ENCODE measurements at places on chromosomes 4 and X.

DNA sequence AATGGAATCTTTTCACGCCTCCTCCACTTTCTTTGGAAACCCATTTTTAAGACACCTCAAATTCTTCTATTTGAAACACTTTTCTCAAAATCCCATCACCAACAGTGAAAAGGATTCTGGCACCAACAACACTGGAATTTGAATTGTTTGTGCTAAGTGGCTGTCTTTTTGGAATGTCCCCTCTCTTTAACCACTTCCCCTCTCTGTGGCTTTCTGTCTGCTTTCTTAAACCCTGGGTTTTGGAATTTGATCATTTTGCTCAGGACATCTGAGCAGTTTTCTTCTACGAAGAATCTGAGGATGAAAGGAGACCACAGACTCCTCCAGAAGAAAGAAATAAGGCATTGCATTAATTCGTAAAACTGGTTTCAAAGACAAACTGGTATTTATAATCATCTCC is 89.0 kb downstream of the MXRA5 start:
- DNase-seq: no peak

- no peak for DNase-seq
These were observed 15.6 kb downstream of the TNMD start for GRCh38 chrX:100600340-100600739.

DNA sequence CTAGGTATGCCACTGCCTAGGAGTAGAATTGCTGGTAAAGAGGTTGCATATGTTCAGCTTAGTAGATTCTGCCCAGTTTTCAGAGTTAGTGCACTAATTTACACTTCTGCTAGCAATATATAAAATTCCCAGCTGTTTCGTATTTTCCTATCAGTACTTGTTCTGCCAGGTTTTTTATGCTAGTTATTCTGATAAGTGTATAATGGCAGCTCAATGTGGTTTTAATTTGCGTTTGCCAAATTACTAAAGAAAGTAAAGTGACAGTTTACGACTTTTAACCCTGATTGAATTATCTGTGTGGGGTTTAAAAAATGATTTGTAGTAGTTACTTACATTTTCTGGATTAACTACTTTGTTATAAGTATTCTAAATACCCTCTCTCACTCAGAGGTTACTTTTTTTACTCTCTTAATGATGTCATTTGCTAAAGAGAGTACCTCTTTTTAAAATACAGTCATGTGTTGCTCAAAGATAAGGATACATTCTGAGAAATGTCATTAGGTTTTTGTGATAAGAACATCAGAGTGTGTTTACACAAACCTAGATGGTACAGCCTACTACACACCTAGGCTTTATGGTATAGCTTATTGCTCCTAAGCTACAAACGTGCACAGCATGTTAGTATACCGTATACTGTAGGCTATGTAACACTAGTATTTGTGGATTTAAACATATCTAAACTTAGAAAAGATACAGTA is 363.2 kb downstream of the IL15 start:
- DNase-seq: no peak

- no peak for DNase-seq
These were observed 125.5 kb downstream of the GPC3 start for GRCh38 chrX:133859860-133860259.

- no peak for DNase-seq
These were observed 664 bp downstream of the PIR start for GRCh38 chrX:15492469-15492868.

GRCh38 chrX:38558686-38559085 is 2.7 kb upstream of the TSPAN7 start:
- no peak for DNase-seq

- no peak for DNase-seq
These were observed 677.8 kb downstream of the ADGRL3 start for GRCh38 chr4:61877893-61878292.

GRCh38 chr4:78640714-78641113 is 89.1 kb downstream of the ANXA3 start:
- DNase-seq: no peak

- DNase-seq: no peak
These were observed 12.6 kb downstream of the NEIL3 start for GRCh38 chr4:177322266-177322665.

- no peak for DNase-seq
These were observed 89.7 kb downstream of the LINC00632 start for GRCh38 chrX:140799216-140799615.

DNA sequence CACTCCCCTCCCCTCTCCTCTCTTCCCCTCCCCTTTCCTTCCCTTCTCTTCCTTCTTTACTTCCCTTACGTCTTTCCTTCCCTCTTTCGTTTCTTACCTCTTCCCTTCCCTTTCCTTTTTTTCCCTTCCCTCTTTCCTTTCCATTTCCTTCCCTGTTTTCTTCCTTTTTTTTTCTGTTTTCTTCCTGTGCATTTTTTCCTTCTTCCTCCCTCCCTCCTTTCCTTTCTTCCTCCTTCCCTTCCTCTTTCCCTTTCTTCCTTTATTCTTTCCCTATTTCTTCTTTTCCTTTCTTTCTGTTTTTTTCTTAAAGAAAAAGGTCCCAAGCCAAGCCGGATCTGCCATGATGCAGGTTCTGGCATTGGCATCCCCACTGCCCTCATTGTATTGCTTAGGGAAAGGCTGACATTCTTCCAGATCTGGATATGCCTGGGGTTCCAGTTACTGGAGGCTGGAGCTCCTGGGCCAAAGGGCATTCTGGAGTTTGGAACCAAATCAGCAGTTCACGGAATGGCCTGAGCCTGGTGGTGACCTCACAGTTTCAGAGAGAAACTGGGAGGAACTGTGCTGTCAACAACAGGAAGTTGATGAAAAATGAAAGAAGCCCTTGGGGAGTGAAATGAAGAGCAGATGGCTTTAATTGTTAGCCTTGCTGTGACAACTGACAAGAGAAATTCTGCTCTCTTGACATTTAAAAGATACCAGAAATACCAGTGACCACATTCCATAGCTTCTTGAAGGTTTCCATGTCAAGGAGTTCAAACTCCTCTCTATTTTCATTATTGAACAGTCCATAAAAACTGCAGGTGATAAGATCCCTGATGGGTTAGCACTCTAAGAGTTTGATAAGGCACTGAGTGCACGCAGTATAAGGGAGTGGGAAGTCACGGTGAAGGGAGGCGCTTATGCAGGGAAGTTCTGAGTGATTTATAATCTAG is 622.1 kb downstream of the SPRY1 start:
- no peak for DNase-seq

DNA sequence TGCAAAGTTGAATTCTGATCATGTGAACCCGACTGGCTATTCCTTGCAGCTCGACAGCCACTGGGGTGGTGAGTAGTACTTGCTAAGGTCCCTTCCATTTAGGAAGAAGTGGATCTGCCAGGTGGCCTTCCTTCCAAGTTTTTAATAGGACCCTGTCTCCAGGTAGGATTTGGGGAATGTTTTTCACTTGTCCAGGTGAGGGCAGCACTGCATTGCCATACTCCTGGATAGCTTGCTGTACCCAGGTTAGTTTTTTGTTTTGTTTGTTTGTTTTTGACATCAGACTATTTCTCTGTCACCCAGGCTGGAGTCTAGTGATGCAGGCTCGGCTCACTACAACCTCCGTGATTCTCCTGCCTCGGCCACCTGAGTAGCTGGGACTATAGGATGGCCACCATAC is 29.8 kb downstream of the SAGE1 start:
- DNase-seq: no peak

DNA sequence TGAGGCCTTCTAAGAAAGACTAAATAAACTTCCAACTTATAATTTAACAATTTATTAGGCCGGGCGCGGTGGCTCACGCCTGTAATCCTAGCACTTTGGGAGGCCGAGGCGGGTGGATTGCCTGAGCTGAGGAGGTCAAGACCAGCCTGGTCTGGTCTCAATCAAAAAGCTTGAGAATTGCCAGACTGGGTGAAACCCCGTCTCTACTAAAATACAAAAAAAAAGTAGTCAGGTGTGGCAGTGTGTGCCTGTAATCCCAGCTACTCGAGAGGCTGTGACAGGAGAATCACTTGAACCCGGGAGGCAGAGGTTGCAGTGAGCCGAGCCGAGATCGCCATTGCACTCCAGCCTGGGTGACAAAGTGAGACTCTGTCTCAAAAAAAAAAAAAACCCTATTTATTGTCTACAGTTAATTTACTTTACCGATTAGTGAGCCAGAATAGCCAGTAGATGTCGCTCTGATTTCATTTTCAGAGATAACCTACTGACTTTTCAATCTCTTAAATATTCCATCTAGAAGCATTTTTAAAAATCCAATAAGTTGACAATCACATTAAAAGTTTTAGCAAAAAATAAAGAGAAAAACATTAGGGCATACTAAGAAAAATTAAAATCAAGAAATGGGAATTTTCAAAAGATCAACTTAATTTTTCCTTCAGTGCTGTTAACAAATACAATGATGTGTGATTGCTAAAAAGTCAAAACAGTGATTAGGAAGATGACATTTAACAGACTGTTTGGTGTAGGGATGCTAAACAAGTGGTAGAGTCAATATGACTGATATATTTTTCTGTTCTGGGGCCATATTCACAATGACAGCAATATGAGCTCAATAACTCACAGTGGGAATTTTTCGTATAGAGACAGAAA is 4.3 kb upstream of the SHROOM3 start:
- no peak for DNase-seq

GRCh38 chrX:17820100-17820499 is 41.0 kb downstream of the RAI2 start:
- no peak for DNase-seq

DNA sequence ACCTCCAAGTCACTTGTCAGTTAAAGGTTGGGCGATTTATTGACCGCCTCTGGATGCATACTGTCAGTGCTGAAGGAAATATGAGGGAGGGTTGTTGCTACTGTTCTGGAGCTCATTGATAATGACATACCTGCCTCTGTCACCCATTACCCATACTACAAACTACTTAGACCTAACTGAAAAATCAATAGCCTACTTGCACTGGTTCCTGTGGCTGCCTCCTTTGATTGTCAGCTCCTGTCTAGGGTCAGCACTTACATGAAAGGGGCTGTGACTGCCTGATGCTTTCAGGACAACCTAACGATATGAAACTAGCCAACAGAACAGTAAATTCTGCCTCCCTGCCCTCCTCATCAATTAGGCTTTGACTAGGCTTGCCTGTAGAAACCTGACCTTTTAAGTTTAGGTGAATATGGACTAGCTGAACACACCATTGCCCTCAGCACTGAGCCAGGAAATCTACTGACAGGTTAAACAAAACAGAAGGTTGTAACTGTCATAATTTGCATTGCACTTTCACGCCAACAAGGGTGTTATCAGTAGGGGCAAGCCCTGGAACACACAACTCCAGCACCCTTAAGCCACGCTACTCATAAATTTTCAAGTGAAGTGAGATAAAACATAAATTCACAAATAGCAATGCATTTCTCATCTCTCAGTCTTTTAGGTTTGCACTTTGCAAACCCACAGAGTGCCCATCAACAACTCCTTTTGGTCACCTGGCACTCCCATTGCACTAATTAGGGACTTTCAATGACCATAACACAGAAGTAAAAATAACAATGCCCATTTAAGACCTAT is 9.0 kb upstream of the MAB21L2 start:
- DNase-seq: no peak

- DNase-seq: no peak
These were observed 54.8 kb upstream of the RBMXL3 start for GRCh38 chrX:115134382-115134781.

- DNase-seq: no peak
These were observed 218.5 kb downstream of the GBA3 start for GRCh38 chr4:22911285-22911684.

GRCh38 chr4:5782829-5783476 is 72.0 kb downstream of the EVC start:
- DNase-seq: no peak

DNA sequence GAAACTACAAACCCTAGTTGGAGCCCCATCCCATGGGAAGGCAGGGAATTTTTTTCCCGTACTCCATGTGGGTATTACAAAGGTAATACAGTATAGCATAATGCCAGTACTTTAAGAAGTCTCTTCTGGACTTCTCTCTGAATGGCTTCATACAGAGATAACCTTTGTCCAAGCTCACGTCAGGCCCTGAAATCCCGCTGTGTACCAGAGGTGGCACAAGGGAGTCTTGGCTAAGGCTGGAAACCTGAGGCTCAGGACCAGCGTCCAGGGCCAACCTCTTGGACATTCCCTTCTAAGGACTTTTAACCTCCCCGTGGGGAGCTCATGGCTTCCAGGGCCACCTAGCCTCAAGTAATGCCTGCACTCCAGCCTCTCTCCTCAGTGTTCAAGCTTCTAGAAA is 338.9 kb upstream of the FAM241A start:
- DNase-seq: no peak

GRCh38 chrX:21509912-21510311 is 135.7 kb downstream of the CNKSR2 start:
- no peak for DNase-seq

- no peak for DNase-seq
These were observed 515.1 kb downstream of the TECRL start for GRCh38 chr4:63894161-63894560.

- DNase-seq: no peak
These were observed 691 bp downstream of the SCARB2 start for GRCh38 chr4:76212851-76213414.

DNA sequence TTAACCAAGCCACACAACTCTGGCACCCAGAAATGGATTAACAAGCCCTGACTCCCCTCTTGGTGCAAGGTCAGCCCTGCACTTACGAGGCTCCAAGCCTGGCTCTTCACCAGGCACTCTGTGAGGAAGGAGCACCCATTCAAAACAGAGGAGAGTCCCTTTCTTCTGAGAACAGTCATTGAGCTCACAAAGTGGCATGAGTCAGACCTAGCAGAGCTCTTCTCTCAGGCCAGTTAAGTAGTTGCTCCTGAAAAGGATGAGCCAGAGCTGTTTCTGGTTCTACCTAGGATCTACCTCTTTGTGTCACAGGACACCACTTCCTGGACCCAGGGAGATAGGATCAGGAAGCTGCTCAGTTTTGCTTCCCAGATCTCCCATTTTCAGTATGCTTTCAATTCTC is 48.2 kb downstream of the EVC2 start:
- DNase-seq: no peak

- DNase-seq: no peak
These were observed 33.9 kb downstream of the RNF150 start for GRCh38 chr4:141099326-141099725.

DNA sequence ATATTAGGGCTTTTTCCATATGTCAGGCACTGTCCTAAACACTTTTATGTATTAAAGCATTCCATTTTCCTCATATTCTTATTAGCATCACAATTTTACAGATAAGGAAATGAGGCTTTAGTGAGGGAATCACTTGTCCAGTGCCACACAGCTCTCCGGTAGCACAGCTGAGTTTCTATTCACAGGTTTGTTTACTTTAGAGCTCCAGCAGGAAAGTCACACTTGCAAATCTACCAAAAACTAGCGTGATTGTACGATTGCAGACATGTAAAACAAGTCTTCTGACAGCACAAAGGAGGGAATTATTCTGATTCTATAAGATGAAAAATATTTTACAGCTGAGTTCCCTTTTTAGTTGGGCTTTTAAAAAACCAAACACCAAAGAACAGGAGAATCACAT is 472.1 kb downstream of the TMA16 start:
- DNase-seq: no peak

- no peak for DNase-seq
These were observed 2.4 kb upstream of the PDZD4 start for GRCh38 chrX:153832728-153833127.

Data from activated naive CD8-positive, alpha-beta T cell treated with anti-CD3 and anti-CD28 coated beads, Interleukin-2, amount 50 U/mL, for 16 hours (primary cell).